Upper lobe of left lung (tissue), 6 donors: ENCODE measurements at places on chromosomes 7 and 10.

DNA sequence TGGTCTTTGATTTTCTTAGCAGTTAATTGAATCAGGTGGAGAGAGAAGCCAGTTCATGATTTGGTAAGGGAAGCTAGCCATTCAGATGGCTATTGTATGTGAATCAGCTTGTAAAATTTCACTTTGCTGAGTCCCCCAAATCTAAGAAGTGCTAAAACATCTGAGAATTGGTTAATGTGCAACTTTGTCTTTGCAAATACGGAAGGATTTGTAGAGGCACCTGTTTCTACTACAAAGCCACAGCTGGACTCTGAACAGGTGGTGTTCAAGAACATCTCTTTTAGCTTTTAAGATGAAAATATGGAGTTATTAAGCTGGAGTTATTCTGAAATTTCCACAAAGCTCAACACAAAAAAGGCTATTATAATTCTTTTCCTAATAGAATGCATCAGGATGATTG lies 132.6 kb downstream of the VPS50 start:
- no peak for DNase-seq
- no peaks in the 10 kb centered on the region for H3K4me1 ChIP-seq
- no peak overlapping the region for H3K4me3 ChIP-seq
- H3K27me3 ChIP-seq = no peaks in the 10 kb centered on the region
- H3K27ac ChIP-seq = no peak overlapping the region
- H3K36me3 ChIP-seq = no peaks in the 10 kb centered on the region

DNA sequence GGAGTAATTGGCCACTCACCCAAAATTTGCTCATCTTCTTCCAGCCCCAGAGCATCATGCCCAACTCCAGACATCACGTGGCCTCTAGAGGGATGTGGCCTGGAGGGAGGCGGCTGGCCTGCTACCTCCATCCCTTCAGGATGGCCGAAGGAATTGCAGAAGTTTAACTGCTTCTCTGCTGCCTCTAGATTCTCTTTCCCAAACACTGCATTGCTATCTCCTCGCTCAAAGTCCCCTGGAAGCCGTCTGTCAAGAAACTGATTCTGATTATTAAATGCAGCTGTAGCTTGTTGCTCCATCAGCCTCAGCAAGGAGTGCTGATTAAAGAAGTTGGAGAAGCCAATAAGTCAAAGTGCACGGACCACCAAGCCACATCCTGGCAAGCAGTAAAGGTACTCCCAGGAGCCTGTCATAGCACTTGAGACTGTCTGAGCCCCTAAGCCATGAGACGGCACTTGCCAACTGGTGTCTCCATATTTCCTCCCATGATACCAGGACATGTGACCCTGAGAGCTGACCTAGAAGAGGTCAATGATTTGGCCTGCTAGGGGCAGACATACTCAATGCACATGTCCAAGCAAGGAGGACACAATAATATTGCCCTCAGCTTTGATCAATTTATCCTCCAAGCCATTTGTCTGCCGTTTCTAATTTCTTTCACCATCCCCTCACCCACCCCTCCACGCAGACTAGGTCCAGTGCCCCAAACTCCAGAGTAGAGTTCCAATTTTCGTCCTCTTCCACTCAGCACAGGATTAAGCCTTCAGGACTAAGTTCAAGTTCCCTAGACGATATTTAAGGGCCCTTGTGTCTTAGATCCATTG lies 84.2 kb downstream of the TBXAS1 start:
- no peak for DNase-seq
- no peak overlapping the region for H3K27ac ChIP-seq
- no peaks in the 10 kb centered on the region for H3K36me3 ChIP-seq
- no peaks in the 10 kb centered on the region for H3K27me3 ChIP-seq

GRCh38 chr10:60267802-60268201 lies 121.9 kb downstream of the ANK3 start:
- no peak for DNase-seq
- H3K27ac ChIP-seq = no peak overlapping the region
- no peaks in the 10 kb centered on the region for H3K27me3 ChIP-seq
- H3K4me1 ChIP-seq = no peaks in the 10 kb centered on the region
- H3K36me3 ChIP-seq = no peaks in the 10 kb centered on the region

- H3K36me3 ChIP-seq = no peaks in the 10 kb centered on the region
- no peak overlapping the region for H3K27ac ChIP-seq
- H3K27me3 ChIP-seq = no peaks in the 10 kb centered on the region
- H3K4me1 ChIP-seq = no peaks in the 10 kb centered on the region
Measured at GRCh38 chr7:98338441-98338840, 57.0 kb downstream of the BRI3 start.

DNA sequence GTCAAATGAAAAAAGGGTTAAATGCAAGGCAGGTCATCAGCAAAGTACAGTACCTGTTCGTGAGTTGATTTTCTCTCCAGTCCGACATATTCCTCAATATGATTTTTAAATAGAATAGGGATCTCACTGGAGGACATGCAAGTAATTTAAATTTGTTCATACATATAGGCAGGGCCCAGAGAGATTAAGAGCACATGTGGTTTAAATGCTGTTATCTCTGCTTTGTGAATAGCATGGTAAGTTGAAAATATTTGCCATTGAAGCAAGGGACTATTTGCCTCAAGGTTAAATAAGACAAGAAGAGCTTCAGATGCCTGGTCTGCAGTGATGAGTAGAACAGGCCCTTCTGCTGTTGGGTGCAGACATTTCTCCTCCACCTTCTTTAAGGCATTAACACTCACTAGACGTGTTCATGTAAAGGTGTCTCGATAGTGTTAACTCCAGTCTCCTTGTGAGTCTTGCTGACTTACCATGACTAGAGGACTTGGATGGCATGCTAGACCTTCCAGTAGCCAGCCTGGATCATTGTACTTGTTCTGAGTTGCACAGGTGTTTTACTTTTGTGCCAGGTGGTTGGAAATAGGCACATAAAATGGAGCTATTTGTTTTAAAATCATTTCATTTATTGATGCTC lies 15.6 kb upstream of the AKR1C3 start:
- H3K27ac ChIP-seq = no peak overlapping the region
- no peak overlapping the region for H3K4me3 ChIP-seq
- no peaks in the 10 kb centered on the region for H3K4me1 ChIP-seq
- no peaks in the 10 kb centered on the region for H3K36me3 ChIP-seq
- no peaks in the 10 kb centered on the region for H3K27me3 ChIP-seq

DNA sequence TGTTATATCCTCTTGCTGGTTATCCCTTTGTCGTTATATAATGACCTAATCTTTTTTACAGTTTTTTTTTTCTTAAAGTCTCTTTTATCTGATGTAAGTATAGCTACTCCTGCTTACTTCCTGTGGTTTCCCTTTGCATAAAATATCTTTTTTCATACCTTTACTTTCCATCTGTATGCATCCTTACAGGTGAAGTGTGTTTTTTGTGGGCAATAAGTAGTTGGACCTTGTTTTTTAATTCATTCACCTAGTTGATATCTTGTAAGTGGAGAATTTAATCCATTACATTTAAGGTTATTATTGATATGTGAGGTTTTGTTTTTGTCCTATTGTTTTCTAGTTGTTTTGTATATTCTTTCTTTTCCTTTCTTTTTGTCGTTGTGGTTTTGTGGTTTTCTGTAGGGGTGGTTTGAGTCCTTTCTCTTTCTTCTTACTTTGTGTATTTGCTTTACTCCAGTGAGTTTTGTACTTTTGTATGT lies 168.6 kb downstream of the MLLT10 start:
- H3K36me3 ChIP-seq = no peaks in the 10 kb centered on the region
- no peaks in the 10 kb centered on the region for H3K27me3 ChIP-seq
- no peak for DNase-seq

DNA sequence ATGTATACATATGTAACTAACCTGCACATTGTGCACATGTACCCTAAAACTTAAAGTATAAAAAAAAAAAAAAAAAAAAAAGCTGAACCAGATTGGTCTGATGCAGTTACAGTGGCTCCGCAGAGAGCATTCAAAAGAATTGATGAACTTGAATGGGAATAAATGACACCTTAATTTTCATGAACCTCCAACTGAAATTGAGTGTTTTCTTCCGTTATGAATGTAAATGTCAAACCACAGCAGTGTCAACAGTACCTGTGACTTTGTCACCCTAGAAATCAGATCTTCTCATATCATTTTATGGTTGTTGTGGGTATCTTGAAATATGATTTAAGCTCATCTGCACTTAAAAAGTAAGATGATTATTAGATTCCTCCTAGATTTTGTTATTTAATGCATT lies 32.7 kb upstream of the SRGN start:
- H3K4me3 ChIP-seq = no peak overlapping the region
- no peaks in the 10 kb centered on the region for H3K27me3 ChIP-seq
- DNase-seq = no peak
- peaks cover 29% of the 10 kb centered on the region for H3K4me1 ChIP-seq

DNA sequence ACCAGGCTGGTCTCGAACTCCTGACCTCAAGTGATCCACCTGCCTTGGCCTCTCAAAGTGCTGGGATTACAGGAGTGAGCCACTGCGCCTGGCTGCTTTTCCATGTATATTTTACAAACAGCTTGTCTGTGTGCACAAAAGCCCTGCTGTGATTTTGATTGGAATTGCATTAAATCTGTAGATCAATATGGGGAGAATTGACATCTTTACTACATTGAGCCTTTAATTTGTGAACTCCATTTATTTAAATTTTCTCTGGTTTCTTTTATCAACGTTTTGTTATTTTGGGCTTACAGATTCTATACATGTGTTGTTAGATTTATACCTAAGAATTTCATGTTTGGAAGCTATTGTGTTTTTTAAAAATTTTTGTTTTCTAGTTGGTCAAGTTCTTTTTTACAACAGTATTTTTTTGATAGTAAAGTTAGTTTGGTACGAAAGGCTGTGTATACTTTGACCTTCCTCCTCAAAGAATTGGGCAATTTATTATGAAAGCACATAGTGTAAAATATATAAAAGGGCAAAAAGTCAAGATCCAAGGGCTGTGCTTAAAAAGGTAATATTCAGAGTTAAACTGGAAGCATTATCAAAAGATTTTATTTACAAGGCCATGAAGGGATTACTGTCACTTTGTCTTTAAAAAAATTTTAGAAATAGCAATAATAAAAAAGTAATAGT lies 92.8 kb downstream of the STK31 start:
- no peaks in the 10 kb centered on the region for H3K4me1 ChIP-seq
- no peak for DNase-seq
- H3K36me3 ChIP-seq = no peaks in the 10 kb centered on the region
- no peaks in the 10 kb centered on the region for H3K27me3 ChIP-seq

DNA sequence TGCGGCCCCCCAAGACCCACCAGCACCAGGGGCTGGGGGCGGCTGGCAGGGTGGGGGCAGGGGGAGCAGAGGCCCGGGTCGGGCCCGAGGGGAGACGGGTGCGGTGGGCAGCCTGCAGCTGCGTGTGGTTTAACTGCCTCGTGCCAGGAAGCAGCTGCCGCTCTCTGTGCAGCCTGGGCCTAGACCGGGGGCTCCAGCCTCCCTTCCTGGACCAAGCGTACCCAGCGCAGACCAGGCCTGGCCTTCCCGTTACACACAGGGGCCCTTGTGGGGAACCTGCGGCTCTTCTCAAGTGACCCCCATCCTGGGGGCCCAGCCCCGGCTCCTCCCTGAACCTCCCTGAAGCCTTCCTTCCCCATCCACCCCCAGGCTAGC lies 6.6 kb upstream of the INTS1 start:
- no peak for DNase-seq
- no peaks in the 10 kb centered on the region for H3K27me3 ChIP-seq
- no peak overlapping the region for H3K4me3 ChIP-seq
- no peaks in the 10 kb centered on the region for H3K36me3 ChIP-seq

DNA sequence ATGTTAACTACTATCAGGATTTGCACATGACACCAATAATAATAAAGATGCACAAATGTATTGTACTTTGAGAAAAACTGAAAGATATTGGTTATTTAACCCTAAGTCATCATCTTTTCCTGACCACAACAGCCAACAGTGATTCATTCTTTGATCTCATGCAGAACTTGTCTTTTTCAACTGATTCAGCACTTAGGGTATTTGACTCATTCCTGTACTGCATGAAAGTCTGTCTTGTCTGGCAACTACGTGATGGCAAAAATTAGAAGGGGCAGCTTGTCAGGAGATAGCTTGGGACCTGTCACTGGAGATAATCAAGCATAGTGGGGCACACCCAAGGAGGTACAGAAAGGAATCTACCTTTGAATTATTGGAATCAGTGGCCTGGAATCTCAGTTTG lies 77.8 kb upstream of the LRRC17 start:
- H3K4me3 ChIP-seq = no peak overlapping the region
- no peaks in the 10 kb centered on the region for H3K27me3 ChIP-seq
- DNase-seq = no peak
- H3K27ac ChIP-seq = no peak overlapping the region

GRCh38 chr7:108529341-108529740 lies 3.4 kb upstream of the PNPLA8 start:
- H3K4me3 ChIP-seq = no peak overlapping the region
- H3K4me1 ChIP-seq = peaks cover 7% of the 10 kb centered on the region
- no peak overlapping the region for H3K27ac ChIP-seq
- H3K36me3 ChIP-seq = no peaks in the 10 kb centered on the region
- no peaks in the 10 kb centered on the region for H3K27me3 ChIP-seq

DNA sequence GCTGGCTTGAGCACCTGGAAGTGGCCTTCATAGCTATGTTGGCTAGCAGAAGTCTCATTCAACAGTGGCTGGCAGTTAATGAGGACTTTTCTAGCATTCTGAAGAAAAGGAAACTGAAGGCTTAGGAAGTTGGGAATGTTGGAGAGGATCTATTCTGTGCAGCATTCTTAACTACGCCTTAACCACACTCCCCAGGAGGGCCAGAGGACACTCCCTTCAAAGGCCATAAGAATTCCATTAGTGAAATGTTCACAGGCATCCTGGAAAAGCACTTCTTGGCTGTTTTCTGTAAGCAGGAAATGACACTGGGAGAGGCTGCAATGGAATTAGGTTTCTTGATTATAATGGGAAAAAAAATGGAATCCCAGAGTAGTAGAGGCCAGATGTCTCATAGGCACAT lies 188.9 kb downstream of the ARHGAP12 start:
- H3K27me3 ChIP-seq = no peaks in the 10 kb centered on the region
- no peak overlapping the region for H3K27ac ChIP-seq
- H3K36me3 ChIP-seq = no peaks in the 10 kb centered on the region

DNA sequence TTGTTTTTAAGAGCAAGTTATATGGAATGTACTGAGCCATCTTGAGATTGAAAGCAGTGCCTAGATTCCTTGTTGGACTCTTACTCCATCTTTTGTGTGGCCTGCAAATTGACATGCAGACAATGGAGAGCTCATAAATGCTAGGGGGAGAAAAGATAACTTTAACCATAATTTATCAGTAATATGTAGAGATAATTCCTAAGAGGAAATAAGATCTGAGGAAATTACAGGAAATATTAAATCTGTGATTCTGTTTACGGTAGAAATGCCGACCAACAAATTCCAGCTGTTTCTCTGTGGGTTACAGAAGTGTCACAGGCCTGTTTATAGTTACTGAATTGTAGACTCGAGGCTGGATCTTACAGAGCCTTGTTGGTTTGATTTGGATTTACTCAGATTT lies 348.0 kb downstream of the SUGCT start:
- DNase-seq = no peak
- no peaks in the 10 kb centered on the region for H3K36me3 ChIP-seq
- no peak overlapping the region for H3K27ac ChIP-seq

GRCh38 chr10:79140085-79140793 lies 71.5 kb downstream of the ZMIZ1 start:
- H3K27ac ChIP-seq = peak overlapping the region; percentile 89
- no peak overlapping the region for H3K4me3 ChIP-seq
- DNase-seq = no peak
- peaks cover 93% of the 10 kb centered on the region for H3K4me1 ChIP-seq
- no peaks in the 10 kb centered on the region for H3K27me3 ChIP-seq
